Breast epithelium (tissue), 4 donors: ENCODE measurements at places on chromosomes 4 and X. TPM values are rescaled to one million over a fixed set of nuclear protein-coding genes. Genes with fewer than 3 reads are reported as not detected.
A peak's percentile ranks its signal among the peaks of the same experiment; 100 is the strongest.

DNA sequence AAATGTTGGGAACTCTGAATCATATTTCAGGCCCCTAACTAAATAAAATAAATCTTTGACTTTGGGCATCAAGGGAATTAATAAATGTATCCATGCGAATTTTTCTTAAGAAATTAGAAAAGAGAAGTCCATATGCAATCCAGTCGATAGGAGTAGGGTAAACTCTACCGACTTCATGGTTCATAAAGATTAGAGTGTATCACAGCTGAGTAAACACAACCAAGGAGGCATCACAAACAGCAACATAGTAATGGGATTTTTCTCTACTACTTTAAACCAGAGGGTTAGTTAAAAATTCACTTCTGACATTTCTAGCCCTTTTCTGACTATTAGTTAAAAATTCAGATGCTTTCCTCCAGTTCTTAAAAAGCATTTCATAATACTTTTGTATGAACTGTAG, 19.9 kb downstream of the SEPTIN11 start:
- no peak for DNase-seq

DNA sequence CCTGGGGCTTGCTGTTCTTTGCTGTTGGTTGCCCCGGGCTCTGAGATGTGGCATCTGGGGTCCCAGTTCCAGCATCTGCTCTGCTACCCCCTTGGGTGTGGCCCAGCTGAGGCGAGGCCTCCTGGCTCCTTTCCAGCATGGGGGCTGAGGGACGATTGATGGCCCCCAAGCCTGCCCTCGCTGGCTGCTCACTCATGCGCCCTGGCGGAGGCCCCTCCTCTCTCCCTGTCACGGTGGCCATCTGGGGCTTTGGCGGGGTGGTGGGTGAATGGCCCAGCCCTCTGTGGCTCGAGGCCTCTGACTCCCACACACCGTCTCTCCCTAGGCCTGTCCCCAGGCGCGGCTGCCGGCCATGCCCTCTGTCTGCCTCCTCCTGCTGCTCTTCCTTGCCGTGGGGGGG, 1.8 kb downstream of the PLXNA3 start:
- DNase-seq, result no peak

HSFX4 gene
- total RNA-seq, result not detected

GRCh38 chr4:158652920-158653319, 18.8 kb downstream of the C4orf46 start:
- DNase-seq, result no peak

IL9R gene
- 0.16 TPM for total RNA-seq

LRIT3 gene
- total RNA-seq, result 0.59 TPM

GRCh38 chrX:154607370-154607769, 11.7 kb downstream of the CTAG1B start:
- DNase-seq, result peak; percentile 26

MAML3 gene
- 11.1 TPM for total RNA-seq

DNA sequence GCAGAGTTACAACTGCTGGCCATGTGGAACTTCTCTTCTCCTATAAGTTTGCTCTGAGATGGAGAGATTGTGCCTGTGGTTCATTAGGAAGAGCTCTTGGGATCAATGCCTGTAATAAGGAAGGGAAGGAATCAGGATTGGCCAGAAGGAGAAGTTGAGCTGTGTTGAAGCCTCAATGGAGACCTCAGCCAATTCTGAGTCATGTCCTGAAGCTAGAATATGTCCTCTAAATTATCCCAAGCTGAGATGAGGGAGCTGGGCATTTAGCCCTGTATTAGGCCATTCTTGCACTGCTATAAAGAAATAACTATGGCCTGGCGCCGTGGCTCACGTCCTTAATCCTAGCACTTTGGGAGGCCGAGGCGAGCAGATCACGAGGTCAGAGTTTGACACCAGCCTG, 85.4 kb upstream of the DHX15 start:
- DNase-seq, result no peak

CFAP47 gene
- under 0.01 TPM for total RNA-seq

DNA sequence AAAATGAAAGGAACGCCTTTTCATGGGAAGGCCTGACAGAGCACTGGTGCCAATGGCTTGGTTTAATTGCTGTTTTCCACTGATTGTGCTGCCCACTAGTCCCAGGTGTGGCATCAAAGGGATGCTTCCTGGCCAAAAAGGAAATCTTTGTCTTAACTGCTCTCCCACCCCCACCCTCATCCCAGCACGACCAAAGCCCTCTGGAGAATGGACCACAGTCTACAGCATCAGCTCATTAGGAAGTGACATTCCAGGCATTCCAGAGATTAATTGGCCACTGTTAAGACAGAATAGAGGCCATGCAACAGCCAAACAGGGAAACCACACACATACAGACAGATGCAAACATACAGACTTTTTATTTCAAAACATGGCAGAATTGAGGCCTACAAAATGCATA, 143.2 kb downstream of the LHFPL1 start:
- DNase-seq, result no peak

DNA sequence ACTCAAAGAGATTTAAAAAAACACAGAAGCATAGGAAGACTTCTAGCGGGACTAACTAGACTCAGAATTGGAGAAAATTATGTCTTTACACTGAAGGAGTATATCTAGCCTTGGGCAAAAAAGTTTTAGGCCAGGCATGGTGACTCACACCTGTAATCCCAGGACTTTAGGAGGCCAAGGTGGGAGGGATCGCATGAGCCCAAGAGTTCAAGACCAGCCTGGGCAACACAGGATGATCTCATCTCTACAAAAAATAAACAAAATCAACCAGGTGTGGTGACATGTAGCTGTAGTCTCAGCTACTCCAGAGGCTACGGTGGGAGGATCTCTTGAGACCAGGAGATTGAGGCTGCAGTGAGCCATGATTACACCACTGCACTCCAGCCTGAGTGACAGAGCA, 99.5 kb downstream of the NEUROG2 start:
- no peak for DNase-seq

TMSB15A gene
- total RNA-seq, result 1.4 TPM

POF1B gene
- 6.2 TPM for total RNA-seq

SMIM10L2A gene
- total RNA-seq, result 2.0 TPM

DNA sequence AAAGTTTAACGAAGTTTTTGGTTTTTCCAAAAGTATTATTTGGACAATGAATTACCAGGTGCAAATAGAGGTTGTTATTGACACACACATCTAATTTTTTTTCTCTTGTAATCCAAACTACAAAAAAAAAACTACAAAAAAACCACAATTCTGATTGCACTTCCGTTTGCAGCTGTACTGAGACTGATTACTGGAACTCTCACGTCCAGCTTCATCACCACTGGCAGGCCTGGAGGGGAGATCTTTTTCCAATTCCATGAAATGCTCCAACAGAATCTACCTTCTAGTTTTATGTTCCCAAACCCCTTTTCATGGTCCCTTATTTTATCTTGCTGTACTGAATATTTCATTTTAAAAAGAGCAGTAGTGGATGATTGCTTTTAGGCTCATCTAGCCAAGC, 1118.3 kb downstream of the C4orf33 start:
- DNase-seq, result no peak

CYBB gene
- 25.5 TPM for total RNA-seq
